Stimulated activated CD4-positive, alpha-beta T cell treated with anti-CD3 and anti-CD28 coated beads, Interleukin-2, amount 100 ng/mL, for 48 hours (primary cell): ENCODE measurements at places on chromosomes 2 and 18.
A peak's percentile ranks its signal among the peaks of the same experiment; 100 is the strongest.

DNA sequence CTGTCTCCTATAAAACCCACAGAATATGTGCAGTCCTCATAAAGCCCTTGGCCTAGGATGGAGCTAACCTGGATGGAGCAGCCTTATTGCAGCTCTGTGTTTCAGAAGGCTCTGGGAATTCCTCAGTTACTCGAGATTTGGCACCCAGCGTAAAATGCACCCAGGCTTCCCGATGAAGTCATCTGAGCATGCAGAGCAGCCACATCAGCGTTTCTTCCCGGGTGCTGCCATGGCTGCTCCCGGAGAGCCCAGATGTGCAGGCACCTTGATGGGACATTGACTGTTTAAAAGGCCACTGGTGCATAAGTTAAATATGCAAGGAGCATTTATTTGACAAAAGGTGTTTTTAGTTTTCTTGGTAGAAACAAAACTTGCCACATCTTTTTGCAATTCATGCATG lies 115.2 kb downstream of the MBP start:
- DNase-seq: no peak

GRCh38 chr18:37889963-37890362 lies 324.4 kb upstream of the CELF4 start:
- DNase-seq: no peak

DNA sequence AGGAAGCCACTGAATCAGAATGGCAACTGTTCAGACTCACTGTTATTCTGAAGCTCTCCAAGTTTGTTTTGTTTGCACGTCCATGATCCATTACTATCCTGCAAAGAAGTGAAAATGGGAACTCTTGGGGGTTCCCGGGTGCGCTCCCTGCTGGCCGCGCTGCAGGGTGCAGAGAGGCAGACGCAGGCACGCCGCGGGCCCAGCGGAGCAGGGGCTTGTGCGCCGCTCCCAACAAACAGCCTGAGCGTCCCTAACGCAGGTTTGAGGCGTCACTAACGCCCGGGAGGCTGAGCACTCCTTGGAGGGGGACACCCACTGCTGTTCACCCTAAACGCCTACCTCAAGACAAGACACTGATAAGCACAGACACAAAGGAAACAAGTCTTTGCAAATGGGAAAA lies 14.3 kb upstream of the PIEZO2 start:
- DNase-seq: no peak

GRCh38 chr2:236568068-236568921 lies 1.3 kb upstream of the ACKR3 start:
- peak; percentile 12 for DNase-seq

- no peak for DNase-seq
These were observed 63.4 kb downstream of the TET3 start for GRCh38 chr2:74048147-74048546.

GRCh38 chr18:59623456-59624368 lies 73.5 kb downstream of the CCBE1 start:
- no peak for DNase-seq

- no peak for DNase-seq
These were observed 46.5 kb upstream of the MYCN start for GRCh38 chr2:15893689-15894480.

DNA sequence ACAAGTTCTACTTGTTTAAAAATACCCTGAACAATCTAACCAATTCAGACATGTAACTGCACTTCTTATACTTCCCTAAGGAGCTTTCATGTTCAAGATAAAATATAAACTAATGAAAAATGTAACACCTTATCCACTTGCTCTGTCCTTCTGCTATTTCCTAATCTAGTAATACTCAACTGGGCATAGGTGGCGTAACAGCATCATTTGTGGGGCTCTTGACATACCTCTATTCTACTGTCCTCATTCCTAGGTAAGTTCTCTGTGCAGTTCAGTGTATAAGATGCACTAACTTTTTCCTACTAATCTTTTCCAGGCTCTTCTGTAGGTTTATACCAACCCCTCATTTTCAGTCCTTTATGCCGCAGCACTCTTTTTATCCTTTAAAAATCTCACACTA lies 36.7 kb downstream of the PRKD3 start:
- no peak for DNase-seq

DNA sequence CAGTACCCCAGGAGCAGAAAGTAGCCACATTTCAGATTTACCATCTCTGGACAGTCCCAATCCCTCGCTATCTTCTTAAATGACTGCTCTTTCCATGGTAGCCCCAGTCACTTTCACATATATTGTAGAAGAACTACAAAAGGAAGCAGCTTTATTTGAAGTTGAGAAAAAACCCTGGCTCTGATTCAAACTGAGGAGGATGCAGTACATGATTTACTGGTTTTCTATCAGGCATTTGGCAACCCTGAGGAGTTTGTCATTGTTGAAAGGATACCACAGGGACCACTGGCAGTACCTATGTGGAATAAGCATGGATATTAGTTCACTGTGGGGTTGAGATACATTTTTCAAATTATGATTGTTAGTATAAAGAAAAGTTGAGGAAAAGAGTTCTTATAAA lies 640.9 kb upstream of the SETBP1 start:
- DNase-seq: no peak

DNA sequence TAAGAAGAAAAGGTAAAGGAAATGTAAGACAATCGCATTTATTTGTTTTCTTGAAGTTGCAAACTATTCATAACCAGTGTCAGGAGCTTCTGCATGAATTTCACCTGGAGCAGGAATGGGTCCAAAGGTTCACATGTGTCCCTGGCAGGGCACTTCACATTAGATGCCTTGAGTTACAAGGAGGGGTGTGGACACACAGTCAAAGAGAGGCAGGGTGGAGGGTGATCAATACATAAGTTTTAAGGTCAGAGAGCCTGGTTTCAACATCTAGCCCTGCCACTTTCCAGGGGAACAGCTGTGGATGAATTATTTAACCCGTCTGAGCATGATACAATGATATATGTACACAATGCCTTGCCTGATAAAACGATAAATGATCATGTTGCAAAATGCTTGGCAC lies 321.4 kb downstream of the CYP26B1 start:
- DNase-seq: no peak

DNA sequence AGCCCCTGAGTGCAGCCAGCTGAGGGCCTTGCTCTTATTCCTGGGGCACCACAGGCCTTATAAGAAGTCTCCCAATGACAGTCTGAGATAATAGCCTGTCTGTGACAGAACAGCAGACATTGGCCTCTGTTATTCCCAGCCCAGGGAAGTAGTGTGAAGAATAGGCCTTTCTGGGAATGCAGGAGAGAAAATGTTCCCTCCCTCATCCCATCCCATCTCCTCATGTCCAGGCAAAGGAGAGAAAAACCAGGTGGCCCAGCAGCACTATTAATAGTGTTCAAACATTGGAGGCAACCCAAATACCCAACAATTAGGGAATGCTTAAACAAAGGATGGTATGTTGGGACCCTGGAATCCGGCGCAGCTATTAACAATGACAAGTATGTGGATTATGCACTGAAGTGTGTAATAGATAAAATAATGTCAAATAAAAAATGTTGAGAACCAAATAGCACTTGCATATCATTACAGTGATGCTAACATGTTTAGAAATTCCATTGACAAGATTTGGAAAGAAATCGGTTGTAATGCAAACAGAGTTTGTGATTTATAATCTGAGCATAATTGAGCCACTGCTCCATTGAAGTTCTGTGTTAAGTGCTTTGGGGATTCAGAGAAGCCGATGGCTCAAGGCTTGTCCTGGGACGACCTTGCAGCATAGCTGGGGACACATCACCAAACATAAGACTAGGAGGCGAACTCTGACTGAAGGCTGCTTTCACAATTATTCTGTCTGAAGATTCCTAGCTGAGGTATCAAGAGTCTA lies 69.3 kb downstream of the LBH start:
- no peak for DNase-seq

DNA sequence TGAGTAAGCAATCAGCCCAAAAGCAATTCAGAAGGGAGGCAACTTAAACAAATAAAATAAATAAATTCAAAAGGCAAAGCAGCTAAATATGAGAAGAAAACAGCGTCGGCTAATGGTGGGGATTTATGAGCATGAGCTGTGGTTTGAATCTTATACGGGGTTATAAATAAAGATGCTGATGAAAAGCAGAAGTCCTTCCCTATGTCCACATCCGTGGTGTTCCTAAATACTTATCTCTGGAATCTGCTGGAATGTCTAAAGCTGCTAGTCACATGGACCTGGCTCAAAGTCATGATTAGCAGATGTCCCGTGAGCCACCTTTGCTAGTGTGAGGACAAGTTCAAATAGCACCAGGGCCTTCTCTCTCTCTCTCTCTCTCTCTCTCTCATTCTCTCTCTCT lies 33.8 kb downstream of the SMIM21 start:
- DNase-seq: no peak

GRCh38 chr2:239917125-239917956 lies 107.8 kb downstream of the NDUFA10 start:
- DNase-seq: no peak

GRCh38 chr2:26735097-26735496 lies 29.0 kb upstream of the SLC35F6 start:
- no peak for DNase-seq

- DNase-seq: no peak
These were observed 195.3 kb upstream of the HS6ST1 start for GRCh38 chr2:128513961-128514283.

GRCh38 chr2:159832858-159833257 lies 34.9 kb upstream of the CD302 start:
- DNase-seq: no peak

- DNase-seq: no peak
These were observed 19.4 kb upstream of the KIF1A start for GRCh38 chr2:240839152-240840143.

- DNase-seq: no peak
These were observed 8.8 kb downstream of the DYSF start for GRCh38 chr2:71462056-71462605.

GRCh38 chr2:38106405-38107094 lies 30.6 kb upstream of the CYP1B1 start:
- DNase-seq: no peak

DNA sequence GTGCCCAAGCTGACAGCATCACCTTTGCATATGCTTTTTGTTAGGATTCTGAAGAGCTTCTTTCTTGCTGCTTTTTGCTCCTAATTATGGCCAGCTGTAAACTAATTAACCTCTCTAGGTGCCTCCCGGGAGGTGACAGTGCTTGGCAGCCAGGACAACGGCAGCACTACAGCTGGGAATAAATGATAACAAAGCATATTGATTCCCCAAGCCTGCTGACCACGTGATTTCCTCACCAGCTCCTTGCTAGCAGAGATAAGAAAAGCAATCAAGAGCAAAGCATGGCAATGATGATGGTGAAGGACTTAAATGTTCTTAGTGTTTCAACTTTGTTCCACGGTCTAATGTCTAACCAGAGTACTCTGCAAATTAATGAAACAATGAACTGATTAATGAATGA lies 1074.4 kb upstream of the GYPC start:
- DNase-seq: no peak

DNA sequence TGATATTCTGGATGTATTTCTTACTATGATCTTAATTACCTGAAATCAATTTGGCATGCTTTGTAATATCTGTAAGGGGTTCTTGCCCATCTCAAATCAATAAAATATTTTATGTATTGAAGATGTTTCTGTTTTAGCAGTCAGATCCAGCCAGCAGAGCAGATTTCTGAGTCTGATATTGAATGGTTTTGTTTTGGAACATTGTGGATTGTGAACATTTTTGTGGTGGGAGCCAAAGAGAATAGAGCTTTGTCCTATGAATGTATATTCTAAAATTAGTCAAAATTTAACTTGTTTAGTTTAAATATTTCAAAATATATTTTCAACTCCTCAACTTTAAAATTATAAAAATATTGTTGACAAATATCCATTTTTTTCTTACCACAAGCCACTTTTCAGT lies 197.0 kb downstream of the UBE2E3 start:
- DNase-seq: no peak

GRCh38 chr2:98518101-98518500 lies 73.4 kb downstream of the INPP4A start:
- peak; percentile 24 for DNase-seq

GRCh38 chr2:80244905-80245584 lies 59.5 kb downstream of the LRRTM1 start:
- DNase-seq: no peak

DNA sequence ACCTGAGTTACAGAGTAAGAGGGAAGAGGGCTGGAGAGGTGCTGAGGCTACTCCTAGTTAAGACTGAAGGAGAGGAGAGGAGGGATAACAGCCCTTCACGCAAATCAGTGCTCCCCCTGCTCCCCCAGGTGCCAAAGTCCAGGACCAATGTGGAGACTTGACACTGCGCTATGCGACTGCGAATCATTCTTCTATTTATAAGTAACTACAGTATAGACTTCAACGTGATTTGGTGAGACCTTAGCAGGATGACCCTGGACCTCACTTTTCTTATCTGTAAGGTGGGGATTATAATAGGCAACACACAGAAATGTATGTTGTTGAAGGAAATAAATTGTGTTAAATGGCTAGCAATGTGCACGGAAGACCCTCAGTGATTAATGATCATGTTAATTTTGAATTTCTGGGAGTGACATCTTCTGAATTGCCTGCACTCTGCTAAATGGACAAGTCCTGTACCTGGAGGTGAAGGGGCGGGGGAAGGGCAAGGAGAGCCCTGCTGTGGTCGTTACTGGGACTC lies 11.0 kb downstream of the EN1 start:
- no peak for DNase-seq

DNA sequence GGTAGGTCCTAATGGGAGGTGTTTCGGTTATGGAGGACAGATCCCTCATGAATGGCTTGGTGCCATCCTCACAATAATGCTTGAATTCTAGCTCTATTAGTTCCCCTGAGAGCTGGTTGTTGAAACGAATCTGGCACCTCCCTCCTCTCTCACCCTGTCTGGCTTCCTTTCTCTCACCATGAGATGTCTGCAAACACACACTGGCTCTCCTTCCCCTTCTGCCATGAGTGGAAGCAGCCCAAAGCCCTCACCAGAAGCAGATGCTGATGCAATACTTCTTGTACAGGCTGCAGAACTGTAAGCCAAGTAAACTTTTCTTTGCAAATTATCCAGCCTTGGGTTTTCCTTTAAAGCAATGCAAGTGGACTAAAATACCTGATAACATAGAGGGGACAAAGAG lies 86.6 kb downstream of the RND3 start:
- no peak for DNase-seq

DNA sequence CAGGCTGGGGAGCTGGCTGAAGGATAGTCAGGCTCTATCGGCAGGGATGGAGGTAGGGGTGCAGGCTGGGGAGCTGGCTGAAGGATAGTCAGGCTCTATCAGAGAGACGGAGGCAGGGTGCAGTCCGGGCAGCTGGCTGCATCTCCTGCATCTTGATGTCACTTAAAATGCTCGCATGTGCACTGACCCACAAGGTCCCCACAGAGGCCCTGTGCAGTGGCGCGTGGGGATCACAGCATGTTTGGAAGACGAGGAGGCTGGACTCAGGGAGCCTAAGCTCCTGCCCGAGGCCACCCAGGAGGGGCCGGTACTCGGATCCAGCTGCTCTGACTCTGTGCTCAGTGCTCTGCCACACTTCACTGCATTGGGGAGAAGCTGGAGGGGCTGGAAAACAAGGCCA lies 189.0 kb upstream of the HDAC4 start:
- DNase-seq: no peak
